ENCODE measurements at places on chromosomes 3 and 15. TPM values are rescaled to one million over a fixed set of nuclear protein-coding genes. Genes with fewer than 3 reads are reported as not detected.

- DNase-seq = peak; percentile 51
These were observed 255.1 kb upstream of the STT3B start for GRCh38 chr3:31277582-31277981.

- DNase-seq = no peak
These were observed 64.2 kb downstream of the TNIK start for GRCh38 chr3:171396048-171396447.

DNA sequence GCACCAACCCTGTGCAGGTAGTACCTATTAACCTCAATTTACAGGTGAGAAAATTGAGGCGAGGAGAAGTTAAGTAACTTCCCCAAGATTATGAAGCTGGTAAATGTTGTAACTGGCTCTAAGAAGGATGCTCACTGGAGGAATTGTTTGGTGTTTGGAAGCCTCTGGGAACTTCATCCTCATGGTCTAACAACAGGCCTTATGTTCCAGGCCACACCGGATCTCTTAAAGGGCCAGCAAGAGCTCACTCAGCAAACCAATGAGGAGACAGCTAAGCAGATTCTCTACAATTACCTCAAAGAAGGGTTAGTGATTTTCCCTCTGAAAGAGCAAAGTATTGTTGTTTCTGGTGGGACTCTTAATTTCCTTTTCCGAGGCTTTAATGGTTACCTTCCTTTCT lies 63.9 kb downstream of the CGNL1 start:
- DNase-seq = no peak

DNA sequence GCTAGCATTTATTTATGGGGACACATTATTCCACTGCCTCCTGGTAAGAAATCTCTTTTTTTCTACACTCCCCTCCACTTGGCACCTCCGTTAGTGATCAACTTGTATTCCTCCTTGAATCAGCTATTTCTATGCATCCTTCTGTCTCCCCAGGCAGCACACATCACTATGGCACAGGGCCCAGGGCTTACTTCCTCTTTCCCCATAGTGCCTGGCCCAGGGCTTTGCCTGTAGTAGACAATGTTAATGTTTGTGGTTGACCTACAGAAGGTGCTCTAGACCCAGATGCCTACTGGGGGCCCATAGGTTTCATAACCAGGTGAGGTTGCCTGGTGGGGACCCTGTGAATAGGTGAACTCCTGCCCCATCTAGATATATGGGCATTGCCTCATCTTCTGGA lies 44.9 kb downstream of the EPHB1 start:
- DNase-seq = no peak

DNA sequence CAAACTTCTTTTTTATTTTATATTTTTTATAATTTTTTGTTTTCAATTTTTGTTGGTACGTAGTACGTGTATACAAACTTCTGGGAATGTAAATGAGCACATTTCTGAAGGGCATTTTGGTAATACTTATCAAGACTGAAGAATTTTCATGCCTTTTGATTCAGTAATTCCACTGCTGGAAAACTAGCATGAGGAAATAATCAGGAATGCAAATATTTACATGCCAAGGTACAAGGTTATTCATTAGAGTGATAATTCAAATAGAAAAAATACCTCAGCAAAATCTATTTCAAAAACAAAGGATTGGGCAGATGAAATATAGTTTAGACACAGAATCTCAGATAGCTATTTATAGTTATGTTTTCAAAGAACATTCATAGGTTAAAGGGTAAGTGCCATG lies 128.7 kb downstream of the DMXL2 start:
- peak; percentile 24 for DNase-seq

Gene SLC6A11
- total RNA-seq = not detected

DNA sequence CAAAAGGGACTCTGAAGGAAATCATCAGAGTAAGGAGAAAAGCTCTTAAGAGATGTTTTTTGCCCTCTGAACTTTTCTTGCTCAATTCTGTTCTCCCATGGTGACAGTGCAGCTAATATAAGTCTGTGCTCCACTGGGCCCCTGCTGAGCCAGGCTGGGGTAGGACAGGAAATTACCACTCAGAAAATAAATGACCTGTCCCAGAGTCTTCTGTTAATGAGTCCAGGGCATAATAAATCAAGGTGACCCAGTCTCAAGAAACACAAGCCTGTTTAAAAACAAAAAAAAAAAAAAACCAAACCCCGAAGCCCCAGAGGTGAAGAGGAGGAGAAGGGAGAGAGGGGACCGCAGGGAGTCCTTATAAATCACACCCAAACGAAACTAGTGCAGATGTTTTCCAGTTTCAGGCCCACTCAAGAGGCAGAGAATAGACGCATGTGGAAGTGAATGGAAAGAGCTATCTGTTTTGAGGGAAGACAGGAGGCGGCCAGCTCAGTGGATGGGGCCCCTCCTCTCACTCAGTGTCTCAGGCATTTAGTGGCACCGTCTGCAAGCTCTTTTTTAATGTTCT lies 59.8 kb upstream of the BOC start:
- no peak for DNase-seq

GRCh38 chr3:172404237-172404962 lies 43.9 kb downstream of the GHSR start:
- no peak for DNase-seq

Gene SYNPR
- not detected for total RNA-seq

GRCh38 chr3:11245276-11245675 lies 26.9 kb upstream of the ATG7 start:
- no peak for DNase-seq

DNA sequence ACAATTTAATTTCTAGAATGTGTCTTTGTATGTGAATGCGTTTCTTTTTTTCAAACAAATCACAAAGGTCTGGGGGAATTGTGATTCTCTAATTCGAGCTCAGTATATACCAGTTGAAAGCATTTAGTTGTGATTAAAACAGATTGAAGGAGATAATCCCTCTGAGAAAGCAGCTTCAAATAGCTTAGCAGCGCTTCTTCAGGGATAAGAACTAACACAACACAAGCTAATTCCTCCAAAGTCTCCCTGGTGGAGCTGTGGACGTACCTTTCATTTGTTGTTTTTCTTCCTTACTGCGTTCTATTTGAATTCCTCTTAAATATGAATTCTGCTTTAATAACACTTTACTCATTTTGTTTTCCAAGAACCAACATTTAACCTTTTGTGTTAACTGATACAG lies 286.7 kb downstream of the ROBO2 start:
- DNase-seq = no peak

DNA sequence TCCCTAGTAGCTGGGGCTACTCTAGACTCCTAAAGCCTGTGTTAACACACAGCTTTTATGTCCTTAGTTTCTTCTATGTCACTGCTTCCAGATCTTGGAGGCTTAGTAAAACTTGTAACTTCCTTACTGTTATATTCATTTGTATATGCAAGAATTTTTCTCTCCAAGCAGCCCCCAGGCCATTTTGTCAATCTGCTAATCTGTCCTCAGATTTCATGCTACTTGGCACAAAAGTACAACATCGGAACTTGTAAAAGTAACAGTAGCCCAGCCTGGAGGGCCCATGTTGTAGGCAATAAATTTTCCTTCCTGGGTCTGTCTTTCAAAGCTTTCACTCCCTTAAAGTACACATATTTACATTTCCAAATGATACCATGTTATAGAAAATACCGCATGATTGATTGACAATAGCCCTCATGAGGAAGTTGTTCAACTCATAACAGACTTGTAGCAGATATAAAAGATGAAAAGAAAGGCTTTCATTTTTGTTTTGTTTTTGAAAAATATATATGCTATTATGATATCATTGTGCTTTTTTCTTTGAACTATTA lies 324.2 kb downstream of the NEK10 start:
- DNase-seq = no peak

GRCh38 chr3:172340583-172340982 lies 107.7 kb downstream of the GHSR start:
- no peak for DNase-seq

GRCh38 chr3:75192146-75192616 lies 471.9 kb upstream of the FRG2C start:
- peak; percentile 62 for DNase-seq

Gene NRG4
- total RNA-seq = not detected

DNA sequence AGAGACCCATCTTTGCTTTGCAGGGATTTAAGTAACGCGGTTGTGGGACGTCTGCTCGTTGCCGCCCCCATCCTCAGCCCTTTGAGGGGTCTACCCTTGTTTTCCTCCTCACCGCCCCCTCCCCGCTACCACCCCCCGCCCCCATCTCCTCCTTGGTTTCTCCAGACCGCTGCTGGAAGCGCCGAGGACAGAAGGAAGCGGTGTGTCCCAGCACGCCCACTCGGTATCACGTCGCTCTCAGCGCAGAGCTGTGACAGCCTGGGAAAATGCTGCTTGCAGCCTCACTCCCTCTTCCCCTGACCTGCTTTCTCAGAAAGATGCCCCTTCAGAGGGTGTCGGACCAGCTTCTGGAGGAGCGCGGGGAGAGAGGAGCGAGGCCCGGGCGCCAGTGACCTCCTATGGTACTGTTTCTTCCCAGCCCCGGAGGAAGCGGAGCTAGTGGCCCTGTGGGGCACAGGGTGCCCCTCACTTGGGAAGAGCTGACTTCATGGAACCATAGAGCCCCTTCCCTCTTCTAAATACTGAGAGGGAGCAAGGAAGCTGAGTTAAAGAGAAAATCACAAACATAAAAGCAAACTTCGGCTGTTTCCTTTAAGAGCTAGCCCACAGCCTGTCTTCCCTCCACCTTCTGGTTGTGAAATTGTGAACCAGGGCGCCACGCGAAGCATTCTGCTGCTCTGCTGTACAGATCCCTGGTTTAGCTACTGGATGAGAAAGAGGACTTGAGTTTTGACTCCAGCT lies 698 bp downstream of the IL1RAP start:
- DNase-seq = peak; percentile 63

Gene GOLGA8T
- total RNA-seq = not detected

DNA sequence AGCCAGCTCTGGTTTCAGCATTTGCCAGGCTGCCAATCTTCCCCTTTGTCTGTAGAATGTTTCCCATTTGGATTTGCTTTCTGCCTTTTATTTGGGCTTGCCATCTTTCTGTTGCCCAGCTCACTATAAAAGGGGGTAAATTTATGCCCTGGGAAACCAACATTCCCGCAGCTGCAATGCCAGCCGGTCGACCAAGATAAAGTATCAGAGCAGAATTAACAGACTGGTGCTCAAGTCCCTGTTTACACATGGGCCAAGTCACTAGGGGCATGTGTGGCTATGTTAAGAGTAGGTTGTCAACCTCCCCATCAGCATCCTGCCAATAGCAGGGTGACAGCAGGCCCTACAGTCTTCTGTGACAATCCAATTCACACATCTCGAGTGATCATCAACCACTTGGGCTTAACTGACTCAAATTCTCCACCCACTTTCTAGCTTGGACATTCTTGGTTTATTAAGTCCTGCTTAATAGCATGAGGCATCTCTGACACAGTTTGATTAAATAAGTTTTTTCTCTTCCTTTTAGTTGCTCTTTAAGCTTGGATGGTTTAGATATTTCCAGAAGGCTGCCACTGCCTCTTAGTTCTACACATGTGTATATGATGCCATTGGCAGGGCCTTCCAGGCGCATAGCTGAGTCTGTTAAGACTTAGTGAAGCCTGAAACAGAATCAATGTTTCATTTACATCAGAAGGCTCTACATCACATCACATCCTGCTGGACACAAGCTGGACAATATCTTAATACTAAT lies 24.1 kb upstream of the VEPH1 start:
- peak; percentile 53 for DNase-seq

Gene SNRPA1
- 26.2 TPM for total RNA-seq

Gene LSMEM2
- not detected for total RNA-seq

GRCh38 chr3:126127452-126127851 lies 43.5 kb upstream of the SLC41A3 start:
- DNase-seq = no peak

Data from fibroblast of the aortic adventitia (primary cell).